Smooth muscle cell of trachea (primary cell): ENCODE measurements at places on chromosomes 16 and 17. TPM values are rescaled to one million over a fixed set of nuclear protein-coding genes. Genes with fewer than 3 reads are reported as not detected.

Gene KRT23
- total RNA-seq = 0.17 and 0.87 TPM in 2 replicates

Gene CES2
- total RNA-seq = 26.3 and 56.6 TPM in 2 replicates

Gene PDE6G
- total RNA-seq = 0.17 TPM in 1 of 2 replicates, not detected in the other

Gene NPIPA3
- 0.33 and 1.2 TPM in 2 replicates for total RNA-seq

Gene CA5A
- total RNA-seq = not detected in 2 replicates

Gene TMC6
- 0.17 and 1.0 TPM in 2 replicates for total RNA-seq

Gene PIRT
- total RNA-seq = not detected in 2 replicates

Gene TMEM238L
- total RNA-seq = not detected in 2 replicates

Gene DOC2B
- total RNA-seq = not detected in 2 replicates

Gene LRRC36
- total RNA-seq = 0.50 and 0.73 TPM in 2 replicates

Gene TBX21
- 0.15 TPM in 1 of 2 replicates, not detected in the other for total RNA-seq

Gene KRTAP4-3
- not detected in 2 replicates for total RNA-seq

Gene MILR1
- 6.5 and 27.9 TPM in 2 replicates for total RNA-seq

Gene TEDC2
- total RNA-seq = 1.5 and 6.3 TPM in 2 replicates

Gene TCAP
- 0.29 and 0.50 TPM in 2 replicates for total RNA-seq

Gene RNF112
- total RNA-seq = 1.7 and 2.3 TPM in 2 replicates

Gene HNF1B
- not detected in 2 replicates for total RNA-seq

Gene ADAMTS18
- not detected in 2 replicates for total RNA-seq

Gene HOXB4
- total RNA-seq = 2.9 and 5.8 TPM in 2 replicates

Gene CCDC78
- 1.6 and 3.8 TPM in 2 replicates for total RNA-seq

Gene LDHD
- total RNA-seq = 2.6 and 2.8 TPM in 2 replicates

Gene TRPV3
- total RNA-seq = 1.0 and 1.7 TPM in 2 replicates

Gene CYBA
- total RNA-seq = 206 and 327 TPM in 2 replicates

Gene TBC1D28
- total RNA-seq = not detected in 2 replicates

Gene ZNRF1
- 18.3 and 46.8 TPM in 2 replicates for total RNA-seq

Gene HSD11B2
- 0.15 and 0.66 TPM in 2 replicates for total RNA-seq
